Renal cortical epithelial cell (primary cell): ENCODE measurements at places on chromosomes 5 and 9.

DNA sequence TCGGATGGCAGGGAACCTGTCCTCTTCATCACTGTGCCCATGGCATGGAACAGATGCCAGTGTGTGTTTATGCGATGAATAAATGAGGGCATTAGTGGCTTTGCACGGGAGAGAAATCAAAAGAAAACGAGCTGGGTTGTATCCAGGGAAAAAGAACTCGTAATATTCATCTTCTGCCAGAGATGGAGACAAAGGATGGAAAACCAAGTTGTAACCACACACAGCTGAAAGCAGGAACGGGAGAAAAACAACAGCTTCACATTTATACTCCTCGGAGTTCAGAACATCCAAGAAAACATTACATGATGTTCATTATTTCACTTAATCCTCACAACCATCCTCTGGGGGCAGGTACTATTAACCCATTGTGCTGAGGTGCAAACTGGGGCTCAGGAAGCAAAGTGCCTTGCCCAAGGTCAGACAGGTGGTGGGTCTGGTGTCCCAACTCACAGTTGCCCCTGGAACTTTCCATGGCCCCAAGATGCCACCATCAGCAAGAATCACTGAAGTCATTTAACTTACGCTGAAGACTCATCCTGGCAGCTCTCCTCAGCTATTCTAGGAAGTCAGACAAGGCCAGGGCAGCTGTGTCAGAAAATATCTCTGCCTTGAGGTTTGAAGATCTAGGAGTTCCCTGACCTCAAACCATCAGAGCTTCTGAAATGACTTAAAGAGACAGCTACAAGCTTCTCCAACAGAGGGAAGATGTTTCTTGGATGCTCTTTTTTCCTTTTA is 250.4 kb downstream of the NSG2 start:
- no peak for DNase-seq

GRCh38 chr5:33981408-33982162 is 2.9 kb downstream of the SLC45A2 start:
- DNase-seq: peak; percentile 70

- no peak for DNase-seq
Measured at GRCh38 chr9:19485193-19485592, 76.4 kb downstream of the ACER2 start.

DNA sequence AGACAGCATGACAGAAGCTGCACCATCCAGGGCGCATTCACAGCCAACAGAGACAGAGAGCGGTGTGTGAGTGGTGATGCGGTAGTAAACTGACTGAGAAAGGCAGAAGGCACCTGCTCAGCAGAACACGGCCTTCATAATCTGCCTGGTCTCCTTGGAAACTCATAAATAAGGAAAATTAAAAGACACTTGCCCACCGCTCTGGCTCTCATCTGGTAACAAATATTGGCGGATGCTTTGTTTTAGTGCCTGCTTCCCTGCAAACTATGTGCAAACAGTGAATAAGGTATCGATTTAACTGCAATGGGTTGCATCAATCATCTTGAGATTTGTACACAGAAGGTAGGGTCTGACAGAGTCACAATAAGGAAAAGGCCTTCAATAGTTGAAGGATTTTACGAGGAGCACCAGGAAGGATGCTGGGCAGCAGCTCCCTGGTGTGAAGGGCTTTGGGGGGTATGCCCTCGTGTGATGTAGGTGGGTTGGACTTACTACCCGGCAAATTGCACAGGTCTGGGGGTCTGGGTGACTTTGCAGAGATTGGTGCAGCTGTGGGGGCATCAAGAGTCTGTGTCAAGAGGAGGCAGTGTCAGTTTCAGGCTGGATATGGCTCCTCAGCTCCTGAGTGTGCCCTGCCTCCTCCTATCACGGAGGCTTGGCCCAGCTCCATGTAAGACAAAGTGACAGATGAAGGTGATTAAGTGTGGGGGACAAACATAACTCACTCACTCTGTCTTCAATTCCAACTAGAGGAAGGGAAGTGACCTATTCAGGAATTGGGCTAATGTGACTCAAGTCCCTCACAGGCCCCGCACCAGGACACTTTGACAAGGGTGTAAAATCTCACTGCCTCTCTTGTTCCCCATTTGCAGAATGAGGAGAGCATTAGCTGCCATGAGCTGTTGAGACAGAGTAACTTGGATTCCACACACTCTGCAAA is 166.7 kb downstream of the ICE1 start:
- DNase-seq: no peak

DNA sequence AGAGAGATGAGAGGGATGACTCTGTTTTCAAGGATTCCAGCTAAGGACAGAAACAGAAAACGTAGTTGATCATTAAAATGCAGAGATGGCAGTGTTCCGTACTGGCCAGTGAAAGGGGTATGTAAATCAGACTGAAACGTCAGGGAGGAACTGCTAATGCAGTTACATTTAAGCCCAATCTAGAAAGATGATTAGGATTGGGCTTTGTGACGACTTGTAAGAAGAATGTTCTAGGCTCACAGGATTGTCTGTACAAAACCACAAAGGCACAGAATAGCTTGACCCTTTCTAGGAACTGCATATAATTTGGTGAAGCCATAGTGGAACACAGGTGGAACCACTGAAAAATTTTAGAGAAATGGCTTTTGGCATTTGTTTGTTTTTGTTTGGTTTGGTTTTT is 55.6 kb upstream of the TESK1 start:
- peak; percentile 22 for DNase-seq

DNA sequence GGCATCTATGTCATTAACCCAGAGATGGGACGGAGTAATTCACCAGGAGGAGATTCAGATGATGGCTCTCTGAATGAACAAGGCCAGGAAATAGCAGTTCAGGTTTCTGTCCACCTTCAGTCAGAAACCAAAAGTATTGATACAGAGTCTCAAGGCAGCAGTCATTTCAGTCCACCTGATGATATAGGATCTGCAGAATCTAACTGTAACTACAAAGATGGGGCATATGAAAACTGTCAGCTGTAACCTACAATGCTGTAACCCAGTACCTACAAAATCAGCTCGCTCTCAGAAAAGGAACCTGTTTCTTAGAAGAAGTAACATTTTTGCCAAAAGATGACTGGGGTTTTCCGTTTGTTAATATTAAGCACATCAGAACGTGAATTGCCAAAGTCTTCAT is 14.7 kb downstream of the MFAP3 start:
- DNase-seq: no peak

DNA sequence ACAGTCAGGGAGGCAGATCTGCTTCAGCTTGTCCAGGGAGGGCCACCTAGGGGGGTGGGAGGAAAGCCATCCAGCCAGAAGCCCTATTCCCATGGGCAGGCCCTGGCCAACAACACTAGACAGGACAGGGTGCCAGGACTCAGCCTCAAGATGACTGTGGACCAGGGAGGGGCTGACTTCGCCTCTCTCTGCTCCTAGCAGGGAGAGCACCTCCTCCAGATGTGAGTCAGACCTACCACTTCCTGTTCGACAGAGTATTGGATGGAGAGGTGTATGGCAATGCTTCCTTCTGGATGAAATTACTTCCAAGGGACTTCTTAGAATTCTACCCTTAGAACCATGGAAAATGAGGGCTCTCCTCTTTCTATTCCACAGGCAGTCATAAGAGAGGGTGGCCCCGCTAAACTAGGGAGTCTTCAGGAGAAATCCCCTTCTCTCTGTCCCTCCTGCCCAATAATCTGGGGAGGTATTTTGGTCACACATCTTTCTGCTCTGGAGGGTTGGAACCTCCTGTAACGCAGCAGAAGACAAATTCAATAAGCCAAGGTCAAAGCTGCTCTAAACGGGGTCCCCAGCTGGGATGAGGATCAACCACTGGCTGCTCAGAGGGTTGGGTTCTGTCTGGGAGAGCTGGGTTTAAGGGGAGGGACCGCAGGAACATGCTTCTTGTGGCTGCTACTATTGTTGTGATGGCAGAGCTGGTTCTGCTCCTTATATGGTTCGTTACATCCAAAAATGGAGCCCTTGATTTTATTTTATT is 23.2 kb upstream of the RCL1 start:
- peak; percentile 27 for DNase-seq

DNA sequence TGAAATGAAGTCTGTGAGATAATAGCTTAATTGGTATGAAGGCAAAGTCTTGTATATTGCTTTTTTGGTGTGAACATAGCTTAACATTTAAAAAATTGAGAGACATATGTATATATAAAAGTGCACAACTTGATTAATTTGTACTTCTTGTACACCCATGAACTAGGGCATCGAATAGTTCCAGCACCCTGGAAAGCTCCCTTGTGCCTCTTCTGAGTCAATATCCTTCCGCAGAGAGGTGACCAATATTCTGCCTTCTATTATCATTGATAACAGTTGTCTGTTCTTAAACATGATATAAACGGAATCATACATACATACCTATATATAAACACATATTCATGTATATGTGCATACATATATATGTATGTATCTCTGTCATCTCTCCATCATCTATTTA is 185.4 kb downstream of the PHF2 start:
- no peak for DNase-seq

DNA sequence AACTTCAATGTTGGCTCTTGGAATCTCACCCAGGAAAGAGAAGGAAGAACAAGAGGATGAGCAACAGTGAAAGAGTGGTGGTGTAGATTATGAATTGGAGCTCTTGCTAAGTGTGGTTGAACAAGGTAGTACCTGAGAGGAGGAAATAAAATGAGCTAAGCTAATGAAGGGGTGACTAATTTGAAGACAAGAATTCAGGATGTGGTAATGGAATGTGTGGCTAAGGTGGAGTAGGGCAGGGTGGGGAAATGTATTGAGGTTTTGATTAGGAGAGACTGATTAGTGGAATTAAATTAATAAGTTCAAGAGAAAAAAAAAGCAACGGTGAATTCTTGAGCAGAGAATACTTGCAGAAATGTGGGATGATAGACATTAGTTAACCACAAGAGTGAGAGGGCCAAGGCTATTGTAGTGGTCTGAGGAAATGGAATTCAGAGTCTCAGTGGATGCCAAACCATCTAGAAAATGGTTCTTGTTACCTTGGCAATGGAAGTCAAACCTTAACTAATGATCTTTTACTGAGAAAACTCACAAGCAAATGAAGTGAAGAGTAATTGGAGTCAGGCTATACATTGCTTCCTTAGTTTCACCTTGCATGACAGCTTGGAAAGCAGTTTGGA is 648.3 kb upstream of the ZNF608 start:
- DNase-seq: peak; percentile 88

DNA sequence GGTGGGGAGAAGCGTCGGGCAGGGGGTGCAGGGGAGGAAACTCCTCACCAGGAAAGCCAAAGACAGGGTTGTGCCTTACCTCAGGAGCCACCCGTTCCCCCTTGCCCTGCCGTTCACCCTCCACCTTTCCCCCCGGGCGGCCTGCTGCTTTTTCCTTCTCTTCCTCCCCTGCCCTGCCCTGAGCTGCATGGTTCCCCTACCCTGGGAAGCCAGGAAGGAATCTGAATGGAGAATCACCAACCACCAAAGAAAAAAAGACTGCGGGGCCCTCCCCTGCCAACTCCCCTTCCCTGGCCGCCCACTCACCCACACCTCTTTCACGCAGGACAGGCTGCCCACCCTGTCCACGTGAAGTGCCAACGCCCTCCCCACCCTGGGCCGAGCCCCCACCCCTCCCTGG is 820 bp upstream of the NFX1 start:
- DNase-seq: peak; percentile 15

DNA sequence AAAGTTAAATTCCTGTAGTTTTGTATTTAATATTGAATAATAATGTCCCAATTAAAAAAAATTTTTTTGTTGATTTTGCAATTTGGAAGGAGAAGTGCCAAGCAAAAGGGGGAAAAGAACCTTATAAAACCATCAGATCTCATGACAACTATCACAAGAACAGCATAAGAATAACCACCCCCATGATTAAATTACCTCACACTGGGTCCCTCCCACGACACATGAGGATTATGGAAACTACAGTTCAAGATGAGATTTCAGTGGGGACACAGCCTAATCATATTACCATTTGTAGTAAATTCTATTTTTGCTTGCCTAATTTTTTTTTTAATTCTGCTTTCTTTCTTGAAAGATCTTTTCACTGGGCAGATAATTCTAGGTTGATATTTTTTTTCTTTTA is 33.4 kb upstream of the FCHO2 start:
- DNase-seq: no peak

- DNase-seq: no peak
Measured at GRCh38 chr5:90248640-90249039, 160.9 kb downstream of the CETN3 start.

GRCh38 chr9:34240006-34240405 is 61.2 kb downstream of the UBAP1 start:
- no peak for DNase-seq

- no peak for DNase-seq
Measured at GRCh38 chr5:127832067-127832466, 128.9 kb downstream of the CCDC192 start.

DNA sequence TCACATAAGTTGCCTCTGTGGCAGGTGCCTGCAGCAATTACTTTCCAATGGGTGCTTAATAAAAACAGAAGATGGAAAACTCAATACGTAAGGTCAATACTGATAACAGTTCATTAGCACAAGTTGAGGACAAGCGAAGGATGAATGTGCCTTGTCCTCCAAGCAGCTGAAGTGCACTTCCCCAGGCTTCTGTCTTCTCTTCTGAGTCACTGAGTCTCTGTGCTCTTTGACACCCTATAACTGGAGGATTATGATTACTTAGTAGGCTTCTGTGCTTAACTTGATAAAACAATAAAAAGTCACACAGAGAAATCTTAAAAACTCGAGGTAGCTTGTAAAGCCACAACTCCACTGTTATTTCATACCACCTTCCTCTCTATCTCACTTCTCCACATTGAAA is 216.6 kb upstream of the ADCY2 start:
- DNase-seq: no peak

- DNase-seq: no peak
Measured at GRCh38 chr9:136353757-136354488, 9.6 kb downstream of the DNLZ start.

DNA sequence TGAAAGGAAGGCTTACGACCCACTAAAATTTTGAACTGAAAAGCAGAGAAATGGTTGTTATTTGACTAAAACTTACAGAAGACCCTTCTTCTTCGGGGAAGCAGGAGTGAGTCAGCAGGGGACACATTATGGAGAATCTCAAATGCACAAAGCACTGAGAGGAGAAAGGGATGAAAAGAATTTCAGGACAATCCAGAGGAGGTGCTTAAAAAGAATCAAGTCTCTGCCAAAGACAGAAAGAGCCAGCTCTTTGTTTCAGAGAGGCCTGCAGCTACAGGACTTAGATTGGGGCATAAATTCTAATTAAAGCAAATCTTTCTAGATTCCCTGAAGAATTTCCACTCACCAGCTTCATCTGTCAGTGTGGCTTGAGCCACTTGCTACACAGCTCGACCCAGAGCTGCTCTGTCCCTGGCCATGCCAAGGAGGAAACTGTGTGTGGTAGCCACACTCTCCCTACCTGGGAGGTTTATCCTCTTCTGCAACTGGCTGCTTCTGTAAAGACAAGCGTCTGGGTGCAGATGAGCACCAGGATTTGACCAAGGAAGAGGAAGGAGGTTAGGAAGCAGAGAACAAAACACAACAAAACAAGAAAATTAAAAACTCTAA is 89.9 kb downstream of the SEMA5A start:
- no peak for DNase-seq

- no peak for DNase-seq
Measured at GRCh38 chr5:626850-627249, 14.7 kb downstream of the CEP72 start.

DNA sequence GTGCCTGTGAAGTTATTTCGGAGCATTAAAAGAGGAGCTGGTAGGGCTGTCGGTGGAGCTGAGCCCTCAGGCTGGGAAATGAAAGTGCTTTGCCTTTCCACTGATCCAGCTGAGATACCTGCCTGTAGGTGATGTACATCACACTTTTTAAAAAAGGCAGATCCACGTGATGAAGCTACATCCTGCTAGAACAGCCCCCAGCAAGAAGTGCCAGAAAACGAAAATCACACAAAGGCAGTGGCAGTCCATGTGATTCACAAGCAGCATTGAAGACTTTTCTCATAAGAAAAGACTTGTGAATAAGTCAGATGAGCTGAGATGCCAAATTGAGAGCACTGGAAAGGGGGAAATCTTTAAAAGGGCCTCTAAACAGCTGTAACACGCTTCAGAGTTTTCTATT is 765.1 kb downstream of the PTPRD start:
- DNase-seq: no peak
